Stimulated activated CD4-positive, alpha-beta T cell treated with anti-CD3 and anti-CD28 coated beads, Interleukin-1b, Interleukin-23, amount 100 ng/mL, for 4 hours (primary cell): ENCODE measurements at places on chromosomes 4 and X.

GRCh38 chr4:6221851-6222760 lies 21.8 kb upstream of the JAKMIP1 start:
- no peak for DNase-seq

GRCh38 chrX:16215660-16216059 lies 48.4 kb downstream of the MAGEB17 start:
- no peak for DNase-seq

GRCh38 chr4:116413222-116413621 lies 672.2 kb downstream of the TRAM1L1 start:
- no peak for DNase-seq

DNA sequence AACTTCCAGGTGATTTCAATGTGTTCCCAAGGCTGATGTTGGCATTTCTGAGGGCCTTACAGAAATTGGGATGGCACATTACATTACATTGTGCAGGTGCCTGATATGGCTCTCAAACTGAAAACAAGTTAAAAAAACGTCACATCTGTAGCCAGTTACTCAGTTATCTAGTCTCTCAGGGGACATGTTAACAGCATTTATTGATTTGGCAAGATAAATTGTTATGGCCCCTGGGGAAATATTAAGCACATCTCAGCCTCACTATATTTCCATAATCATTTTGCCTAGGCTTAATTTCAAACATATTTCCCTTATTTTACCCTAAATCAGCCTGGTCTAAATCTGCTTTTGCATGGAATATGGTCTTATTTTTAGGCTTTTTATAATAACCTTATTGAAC lies 290.0 kb downstream of the IL15 start:
- no peak for DNase-seq
